Heart left ventricle (tissue), 16 donors: ENCODE measurements at places on chromosomes 5 and 9.
A peak's percentile ranks its signal among the peaks of the same experiment; 100 is the strongest.

DNA sequence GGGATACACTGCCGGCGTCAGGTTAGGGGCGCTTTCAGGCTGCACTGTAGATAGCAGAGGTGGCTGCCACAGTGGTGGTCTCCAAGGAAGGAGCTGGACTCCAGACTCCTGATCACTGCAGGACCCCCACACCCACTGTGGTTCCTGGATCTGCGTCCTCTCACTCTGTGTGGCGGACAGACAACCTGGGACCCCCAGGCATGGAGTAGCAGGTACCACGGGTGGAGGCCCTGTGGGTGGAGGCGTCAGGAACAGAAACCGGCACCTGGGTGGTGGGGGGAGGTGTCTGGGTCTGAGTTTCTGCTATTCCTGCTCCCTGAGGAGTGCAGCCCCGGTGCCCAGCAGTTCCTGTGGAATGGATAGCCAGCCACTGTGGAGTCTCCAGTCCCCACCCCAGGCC is 75.1 kb upstream of the PCAT7 start:
- no peak for DNase-seq

DNA sequence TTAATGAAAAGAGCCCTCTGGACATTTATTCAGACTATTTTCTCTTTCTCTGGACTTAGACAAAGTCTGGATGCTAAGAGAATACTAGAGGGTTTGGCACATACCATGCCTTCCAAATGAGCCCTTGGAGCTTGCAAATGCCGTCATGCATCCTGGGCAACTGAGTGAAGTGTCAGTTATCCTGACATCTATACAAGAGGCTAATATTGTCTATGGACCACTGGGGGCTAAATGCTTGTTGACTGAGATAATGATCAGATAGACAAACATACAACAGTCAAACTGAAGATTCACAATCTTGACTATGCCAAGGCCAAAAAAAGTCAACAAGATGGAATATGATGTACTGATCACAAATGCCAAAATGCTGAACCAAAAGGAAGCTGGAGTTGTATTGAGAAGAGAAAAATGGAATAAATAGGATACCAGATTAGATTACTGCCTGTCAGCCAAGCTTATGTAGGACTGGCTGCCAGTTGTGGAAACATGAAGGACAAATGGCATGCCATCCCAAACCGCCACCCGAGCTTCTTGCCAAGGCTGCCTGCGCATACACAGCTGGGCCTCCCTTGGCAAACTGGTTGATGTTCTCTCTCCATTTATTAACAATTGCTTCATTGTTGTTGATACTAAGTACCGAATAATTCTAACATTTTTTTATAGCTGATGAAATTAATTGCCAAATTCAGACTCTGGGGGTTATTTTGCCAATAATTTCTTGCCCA is 240.1 kb upstream of the GRAMD2B start:
- no peak for DNase-seq

GRCh38 chr5:116559673-116560164 is 14.9 kb downstream of the SEMA6A start:
- DNase-seq, result no peak

DNA sequence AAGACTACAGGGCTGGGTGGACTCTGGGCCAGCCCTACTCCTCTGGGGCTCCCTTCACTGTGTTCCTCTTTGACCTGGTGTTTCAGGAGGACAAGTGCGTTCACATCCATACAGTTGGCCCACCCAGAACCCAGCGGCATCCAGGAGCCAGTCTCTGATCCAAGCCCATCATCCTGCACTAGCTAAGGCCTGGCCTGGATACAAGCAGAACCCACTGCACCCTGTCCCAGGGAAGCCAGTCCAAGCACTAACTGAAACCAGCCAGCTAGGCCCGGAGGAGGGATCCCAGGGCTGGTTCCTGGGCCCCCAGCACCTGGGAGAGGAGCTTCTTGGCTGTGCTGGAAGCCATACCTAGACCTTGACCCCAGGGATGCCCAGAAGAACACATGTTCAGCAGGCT is 4.1 kb upstream of the GBGT1 start:
- DNase-seq, result no peak

DNA sequence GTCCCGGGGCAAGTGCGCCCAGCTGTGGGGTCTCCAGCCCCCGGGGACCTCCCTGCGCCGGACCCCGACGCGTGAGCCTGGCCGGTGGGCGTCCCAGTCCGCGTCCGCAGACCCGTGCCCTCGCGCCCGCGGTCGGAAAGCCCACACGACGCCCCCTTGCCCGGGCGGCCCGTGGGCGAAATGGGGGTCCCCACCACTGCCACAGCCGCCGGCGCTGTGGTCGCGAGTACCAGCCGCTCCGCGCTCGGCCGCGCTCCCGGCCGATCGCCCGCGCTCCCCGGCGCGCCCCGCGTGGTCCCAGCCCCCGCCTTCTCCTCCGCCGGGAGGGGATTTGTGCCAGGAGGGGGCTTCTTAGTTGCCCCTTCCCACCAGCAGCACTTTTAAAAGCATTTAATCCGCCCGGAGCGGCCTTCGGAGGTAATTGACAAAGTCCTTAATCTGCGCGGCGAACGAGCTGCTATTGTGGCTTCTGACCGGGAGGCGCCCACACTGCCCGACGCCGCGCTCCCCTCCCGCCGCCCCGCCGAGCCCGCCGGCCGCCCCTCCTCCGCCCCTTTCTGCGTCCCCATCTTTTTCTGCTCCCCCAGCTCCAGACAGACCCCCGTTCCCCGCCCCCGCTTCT is 469 bp upstream of the FIBCD1 start:
- no peak for DNase-seq

DNA sequence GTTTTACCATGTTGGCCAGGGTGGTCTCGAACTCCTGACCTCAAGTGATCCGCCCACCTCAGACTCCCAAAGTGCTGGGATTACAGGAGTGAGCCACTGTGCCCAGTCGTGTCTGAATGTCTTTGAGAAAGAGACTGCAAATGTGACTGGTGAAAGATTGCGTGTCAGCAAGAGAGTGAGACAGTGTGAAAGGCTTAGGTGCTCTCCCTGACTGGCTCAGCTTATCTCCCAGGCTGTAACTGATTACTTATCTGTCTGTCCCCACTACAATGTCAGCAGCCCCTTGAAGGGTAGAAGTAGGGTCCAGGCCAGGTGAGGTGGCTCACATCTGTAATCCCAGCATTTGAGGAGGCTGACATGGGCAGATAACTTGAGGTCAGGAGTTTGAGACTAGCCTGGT is 3.4 kb upstream of the FGFR4 start:
- DNase-seq, result no peak

- no peak for DNase-seq
Measured at GRCh38 chr5:124328201-124328600, 418.2 kb downstream of the ZNF608 start.

GRCh38 chr9:92644278-92644677 is 25.7 kb downstream of the IPPK start:
- no peak for DNase-seq

DNA sequence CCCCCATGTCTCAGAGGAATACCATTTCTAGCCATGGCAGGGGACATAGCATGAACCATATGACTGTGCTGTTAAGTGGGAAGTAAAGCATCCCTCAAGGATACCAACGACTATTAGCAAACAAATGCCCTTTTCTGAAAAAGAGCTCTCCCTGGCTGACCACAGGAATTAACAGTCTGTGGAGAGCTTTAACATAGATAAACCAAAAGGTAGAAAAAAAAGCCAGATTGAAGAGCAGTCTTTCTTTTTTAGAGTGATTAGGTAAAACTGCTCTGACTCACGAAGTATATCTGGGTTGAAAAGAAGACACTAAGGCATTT is 532.7 kb upstream of the DMAC1 start:
- DNase-seq, result no peak

GRCh38 chr5:51598026-51598425 is 214.8 kb downstream of the ISL1 start:
- DNase-seq, result no peak

GRCh38 chr5:144812763-144813162 is 642.1 kb downstream of the KCTD16 start:
- no peak for DNase-seq

DNA sequence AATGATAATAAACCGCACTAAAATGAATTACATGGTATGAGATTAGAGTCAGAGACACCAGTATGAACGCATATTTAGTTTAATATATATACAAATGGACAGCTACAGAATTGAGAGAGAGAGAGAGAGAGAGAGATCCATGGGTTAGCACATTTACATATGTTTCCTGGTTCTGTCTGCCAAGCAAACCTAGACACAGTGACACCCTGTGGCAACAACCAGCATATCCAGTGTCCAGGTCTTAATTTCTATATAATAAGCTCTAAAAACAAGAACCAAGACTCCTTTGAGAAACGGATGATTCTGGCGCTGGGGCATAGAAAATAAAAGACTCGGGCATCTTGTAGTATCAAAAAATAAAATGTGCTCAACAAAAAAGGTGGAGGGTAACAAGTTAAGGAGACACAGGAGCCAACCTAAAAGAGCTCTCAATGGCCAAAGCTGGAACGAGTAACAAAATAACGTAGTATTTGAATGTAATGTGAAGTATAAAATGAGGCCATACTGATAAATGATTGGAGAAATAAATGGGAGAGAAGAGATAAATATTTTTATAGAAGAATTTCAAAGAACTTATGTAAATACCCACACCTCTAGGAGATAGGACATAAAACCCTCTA is 84.5 kb downstream of the RFX3 start:
- DNase-seq, result peak; percentile 40

DNA sequence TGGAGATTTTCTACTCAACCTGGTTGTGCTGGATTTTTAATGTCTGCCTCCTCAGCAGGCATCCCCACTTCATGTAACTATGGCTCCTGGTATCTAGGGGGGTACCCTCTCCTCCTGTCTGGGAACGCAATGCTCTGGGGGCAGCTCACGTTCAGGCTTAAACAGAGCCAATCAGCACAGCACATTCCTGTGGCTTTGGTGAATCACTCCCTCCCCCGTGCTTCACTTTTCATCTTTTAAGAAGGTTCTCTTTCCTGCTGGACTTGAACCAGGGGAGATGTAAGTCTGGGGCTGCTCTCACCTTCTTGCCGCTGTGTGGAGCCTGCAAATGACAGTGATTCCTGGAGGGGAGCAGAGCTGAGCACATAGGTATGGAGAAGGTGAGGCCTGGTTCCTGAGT is 101.2 kb downstream of the MSX2 start:
- no peak for DNase-seq

GRCh38 chr9:17025281-17025680 is 109.6 kb upstream of the CNTLN start:
- no peak for DNase-seq

DNA sequence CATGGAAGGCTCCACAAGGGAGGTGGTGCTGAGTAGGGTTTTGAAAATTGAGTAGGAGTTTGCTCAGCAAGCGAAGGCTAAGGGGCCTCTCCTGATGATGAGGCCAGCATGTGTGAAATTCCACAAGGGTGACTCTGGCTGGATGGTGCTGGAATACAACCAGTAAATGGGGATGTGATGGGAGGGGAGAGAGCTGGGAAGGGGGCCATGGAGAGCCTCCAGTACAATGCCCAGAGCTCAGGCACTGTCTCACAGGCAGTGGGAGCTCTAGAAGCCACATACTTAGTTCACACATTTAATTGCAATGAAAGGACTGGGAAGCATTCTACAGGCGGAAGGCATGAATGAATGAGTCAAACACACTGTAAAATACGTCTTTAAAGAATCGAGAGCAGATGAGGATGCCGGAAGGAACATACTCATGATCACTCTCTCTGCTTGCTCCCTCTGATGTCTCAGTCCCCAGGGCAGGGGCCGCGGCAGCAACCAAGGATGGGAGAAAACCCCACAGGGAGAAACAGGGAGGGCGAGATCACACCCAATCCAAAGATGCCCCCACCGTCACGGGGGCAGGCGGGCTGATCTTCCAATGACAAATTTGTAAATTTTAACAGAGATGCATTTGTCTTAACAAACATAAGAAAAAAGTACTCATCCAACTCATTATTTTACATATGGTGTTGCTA is 261.0 kb downstream of the NSG2 start:
- DNase-seq, result no peak

- no peak for DNase-seq
Measured at GRCh38 chr9:31799953-31800609, 584.4 kb upstream of the ACO1 start.

GRCh38 chr5:141603923-141604717 is 14.7 kb downstream of the DIAPH1 start:
- peak; percentile 59 for DNase-seq
